Stimulated activated CD4-positive, alpha-beta T cell treated with anti-CD3 and anti-CD28 coated beads, Interleukin-1b, Interleukin-23, amount 100 ng/mL, for 1 hour (primary cell): ENCODE measurements at places on chromosomes 4 and X.

GRCh38 chr4:13203101-13203500 lies 281.0 kb downstream of the RAB28 start:
- no peak for DNase-seq

DNA sequence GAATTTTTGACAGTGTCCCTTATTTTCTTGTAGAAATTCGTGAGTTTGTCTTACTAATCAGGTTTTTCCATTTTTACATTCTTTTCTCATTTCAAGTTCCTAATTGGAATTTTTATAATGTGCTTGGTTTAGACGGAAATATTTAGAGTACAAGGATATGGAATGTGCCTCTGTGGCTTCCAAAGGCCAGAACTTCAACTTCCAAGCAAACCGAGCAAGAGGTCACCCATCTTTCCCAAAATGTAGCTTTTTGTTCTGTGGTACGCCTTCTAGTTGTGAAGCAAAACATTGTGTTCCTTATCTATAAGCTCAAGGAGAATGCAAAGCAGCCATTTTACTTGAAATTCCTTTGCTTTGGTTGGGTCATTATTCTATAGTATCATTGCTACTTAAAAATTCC lies 212.8 kb upstream of the PACRGL start:
- DNase-seq: no peak

- no peak for DNase-seq
These were observed 3.6 kb downstream of the LINC00632 start for GRCh38 chrX:140713174-140713539.

GRCh38 chr4:89899854-89900253 lies 5.2 kb downstream of the MMRN1 start:
- no peak for DNase-seq

DNA sequence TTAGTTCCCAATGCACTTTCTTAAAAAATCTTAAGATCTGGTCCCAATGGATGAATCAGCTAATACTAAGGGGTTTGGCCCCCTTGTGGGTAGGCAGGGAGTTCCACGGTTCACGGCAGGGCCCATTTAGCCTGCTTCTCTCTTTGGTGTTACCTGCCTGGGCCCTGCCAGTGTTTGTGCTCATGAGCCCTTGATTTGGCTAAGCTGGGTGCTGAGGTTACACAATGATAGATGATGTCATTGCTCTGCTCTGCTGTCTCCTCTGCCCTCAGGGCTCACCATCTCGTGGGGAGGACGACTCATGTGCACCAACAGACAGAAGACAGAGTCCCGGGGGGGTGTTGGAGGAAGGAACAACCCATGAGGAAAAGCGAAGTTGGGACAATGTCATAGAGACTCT lies 24.4 kb downstream of the RTL5 start:
- no peak for DNase-seq

GRCh38 chrX:47936224-47936939 lies 67.4 kb downstream of the ZNF182 start:
- DNase-seq: no peak

GRCh38 chr4:114864060-114864459 lies 249.4 kb downstream of the NDST4 start:
- DNase-seq: no peak
